Activated CD8-positive, alpha-beta memory T cell treated with anti-CD3 and anti-CD28 coated beads for 4 hours (primary cell): ENCODE measurements at places on chromosomes 11 and 22.

DNA sequence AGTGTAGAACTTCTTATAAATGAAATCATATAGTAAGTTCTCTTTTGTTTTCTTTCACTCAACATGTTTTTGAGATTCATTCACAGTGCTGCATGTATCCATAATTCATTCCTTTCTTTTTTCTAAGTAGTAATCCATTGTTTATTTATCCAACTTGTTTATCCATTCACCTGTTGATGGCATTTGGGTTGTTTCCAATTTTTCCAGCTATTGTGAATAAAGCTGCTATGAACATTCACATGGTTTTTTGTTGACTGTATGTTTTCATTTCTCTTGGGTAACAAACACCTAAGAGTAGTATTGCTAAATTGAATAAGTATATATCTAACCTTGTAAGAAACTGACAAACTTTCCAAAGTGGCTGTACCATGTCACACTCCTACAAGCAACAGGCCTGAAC is 23.5 kb downstream of the MRTFA start:
- no peak for DNase-seq

DNA sequence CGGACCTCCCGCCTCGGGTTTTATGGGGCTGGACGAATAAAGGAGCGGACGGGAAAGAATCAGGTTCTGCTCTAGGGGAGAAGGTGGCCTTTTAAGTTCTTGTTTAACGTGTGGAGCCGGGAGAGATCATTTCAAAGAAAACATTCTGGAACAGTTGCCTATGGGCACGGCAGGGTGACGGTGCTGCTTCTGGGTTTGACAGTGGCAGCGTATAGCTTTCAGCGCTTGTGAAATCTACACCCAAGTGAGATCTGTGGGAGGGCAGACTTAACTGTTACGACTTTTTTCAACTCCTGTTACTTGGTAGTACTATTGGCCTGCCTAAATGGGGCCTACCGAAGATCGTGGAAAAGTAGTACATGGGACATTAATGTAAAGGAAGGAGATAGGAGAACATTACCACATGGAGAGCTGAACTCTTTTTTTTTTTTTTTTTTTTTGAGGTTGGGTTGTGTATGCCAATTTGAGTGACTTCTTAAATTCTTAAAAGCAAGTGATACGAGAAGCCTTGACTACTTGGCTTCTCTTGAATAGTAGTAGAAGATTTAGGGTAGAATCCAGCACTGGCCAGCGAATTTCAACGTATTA is 743 bp downstream of the USP47 start:
- no peak for DNase-seq

- DNase-seq, result no peak
Observed at GRCh38 chr22:48523761-48524160, 1303.9 kb downstream of the BRD1 start.

DNA sequence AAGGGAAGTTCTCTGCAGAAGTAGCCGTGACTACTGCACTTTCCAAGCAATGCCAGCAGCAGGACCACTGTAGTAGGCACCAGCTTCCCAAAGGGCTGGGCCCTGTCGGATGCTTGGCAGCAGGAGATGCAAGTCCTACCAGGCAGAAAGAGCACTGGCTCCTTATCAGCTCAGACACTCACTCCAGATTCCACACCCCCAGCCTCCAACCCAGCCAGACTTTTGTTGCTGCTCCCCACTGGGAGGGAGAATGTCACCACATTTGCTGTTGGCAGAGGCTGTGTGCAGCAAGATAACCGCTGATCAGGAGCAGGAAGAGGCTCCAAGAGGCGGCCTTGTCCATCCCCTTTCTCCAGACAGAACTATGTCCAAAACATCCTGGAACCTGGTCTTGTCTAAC is 118.7 kb downstream of the C11orf58 start:
- DNase-seq, result no peak

GRCh38 chr11:111770581-111771134 is 4.5 kb upstream of the PPP2R1B start:
- DNase-seq, result no peak

DNA sequence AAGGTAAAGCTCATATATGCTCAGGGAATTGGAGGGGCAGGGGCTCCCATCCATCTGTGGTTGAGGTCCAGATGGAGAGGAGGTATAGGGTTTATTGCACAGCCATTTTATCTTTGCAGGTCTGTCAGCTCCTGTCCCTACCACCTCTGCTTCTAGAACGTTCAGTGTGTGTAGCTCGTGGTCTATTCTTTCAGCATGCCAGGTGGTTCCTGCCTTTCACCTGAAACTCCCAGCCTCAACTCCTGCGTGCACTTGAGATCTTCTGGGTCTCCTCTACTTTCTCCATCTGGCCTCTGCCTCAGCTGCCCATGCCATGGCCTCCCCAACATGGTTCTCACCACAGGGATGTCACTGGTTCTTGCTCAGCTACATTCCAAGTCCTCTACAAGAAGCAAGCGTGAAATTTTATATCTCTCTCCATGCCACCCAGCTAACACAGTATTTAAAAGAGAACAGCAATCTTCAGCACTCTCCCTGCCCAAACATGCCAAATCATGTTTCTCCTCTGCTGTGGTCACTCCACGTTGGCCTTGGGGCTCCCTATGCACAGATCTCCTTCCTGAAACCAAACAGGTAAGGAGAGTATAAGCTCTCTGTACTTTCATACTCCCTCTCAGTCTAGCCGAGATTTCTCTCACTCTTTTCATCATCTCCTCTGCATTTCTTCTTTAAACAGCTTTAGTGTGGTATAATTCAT is 157.8 kb upstream of the TRPC6 start:
- no peak for DNase-seq

DNA sequence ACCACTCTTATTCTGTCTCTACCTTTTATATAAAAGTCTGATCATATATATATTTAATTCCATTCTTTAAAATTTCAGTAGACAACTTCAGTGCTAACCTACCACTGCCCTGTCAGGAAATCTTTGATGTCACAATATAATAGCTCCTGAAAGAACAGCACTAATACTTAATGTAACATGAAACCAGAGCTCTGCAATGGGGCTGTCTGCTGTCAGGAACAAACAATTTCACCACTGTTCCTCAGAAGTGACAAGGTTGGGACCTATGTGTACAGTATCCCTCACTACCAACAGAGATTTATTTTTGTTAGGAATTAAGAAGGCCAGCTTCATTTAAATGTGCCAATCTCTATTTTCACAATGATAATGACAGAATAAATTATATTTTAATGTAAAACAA is 165.5 kb upstream of the C11orf58 start:
- no peak for DNase-seq

DNA sequence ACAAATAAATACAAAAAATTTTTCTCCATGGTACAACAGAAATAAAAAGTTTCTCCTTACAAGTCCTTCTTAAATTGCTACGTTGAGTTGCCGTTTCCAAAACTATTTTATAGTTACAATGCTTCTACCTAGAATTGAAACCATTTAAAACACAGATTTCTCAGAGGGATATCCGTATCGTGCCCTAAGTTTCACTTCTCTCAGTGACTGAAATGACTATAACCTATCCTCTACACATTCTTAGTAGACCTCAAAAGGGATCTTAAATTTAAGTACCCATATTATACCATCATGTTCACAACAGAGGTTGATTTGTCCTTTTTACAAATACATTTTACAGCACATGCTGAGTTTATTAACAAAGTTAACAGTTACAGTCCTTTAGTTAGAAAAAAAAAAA is 44.1 kb downstream of the USP28 start:
- no peak for DNase-seq

GRCh38 chr11:94583866-94584500 is 16.8 kb downstream of the PIWIL4 start:
- no peak for DNase-seq

GRCh38 chr11:128328955-128329551 is 258.3 kb downstream of the ETS1 start:
- no peak for DNase-seq
